Hippocampal formation (tissue), 2 donors: ENCODE measurements at places on chromosomes 16 and 17.

DNA sequence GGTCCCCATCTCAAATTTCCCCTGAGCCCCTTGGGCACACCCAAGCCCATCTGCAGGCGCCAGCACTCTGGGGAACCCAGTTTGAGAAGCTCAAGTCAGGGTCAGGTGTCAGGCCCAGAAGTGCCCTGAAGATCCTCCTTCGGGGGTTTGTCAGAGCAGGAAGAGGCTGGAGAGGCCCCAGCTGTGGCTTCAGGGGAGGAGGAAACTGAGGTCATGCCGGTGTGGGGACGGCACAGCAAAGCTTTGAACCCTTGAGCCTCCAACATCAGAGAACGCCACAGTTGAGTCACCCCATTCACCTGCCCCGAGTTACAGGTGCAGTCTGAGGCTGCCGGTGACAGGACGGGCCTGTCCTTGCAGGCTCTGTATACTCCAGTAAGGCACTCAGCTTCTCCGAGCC is 140.2 kb upstream of the CIBAR2 start:
- no peak for DNase-seq

- DNase-seq = no peak
Measured at GRCh38 chr16:3735541-3735940, 18.2 kb upstream of the TRAP1 start.

GRCh38 chr17:45702666-45703266 is 81.4 kb upstream of the CRHR1 start:
- DNase-seq = no peak

DNA sequence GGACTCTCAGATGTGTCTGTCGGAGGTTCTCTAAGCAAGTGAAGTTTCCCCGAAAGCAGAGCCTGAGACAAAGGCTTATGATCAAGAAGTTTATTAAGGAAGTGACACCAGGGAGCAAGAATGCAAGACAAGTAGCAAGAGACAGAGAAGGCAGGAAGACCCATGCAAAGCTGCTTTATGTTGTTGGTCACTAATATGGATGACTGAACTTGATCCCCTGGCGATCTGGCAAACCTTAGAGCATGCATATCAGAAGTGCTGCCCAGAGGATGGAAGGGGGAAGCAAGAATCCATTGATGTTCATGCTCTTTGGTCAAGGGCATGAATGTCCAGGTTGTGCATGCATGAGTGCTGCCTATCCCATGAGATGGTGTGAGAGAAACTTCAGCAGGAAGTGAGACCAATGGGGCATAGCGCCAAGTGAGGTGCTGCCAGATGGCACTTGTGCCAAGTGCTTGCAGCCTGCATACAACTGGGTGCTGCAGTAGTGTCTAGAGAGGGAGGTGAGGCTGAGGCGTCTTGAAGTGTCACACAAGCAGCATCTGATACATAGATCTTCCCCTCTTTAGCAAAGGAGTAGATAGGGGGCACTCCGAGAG is 176.5 kb downstream of the SALL1 start:
- no peak for DNase-seq
